ENCODE measurements at places on chromosomes 7 and 10.

- DNase-seq, result no peak
Measured at GRCh38 chr10:58674251-58674650, 161.6 kb downstream of the BICC1 start.

DNA sequence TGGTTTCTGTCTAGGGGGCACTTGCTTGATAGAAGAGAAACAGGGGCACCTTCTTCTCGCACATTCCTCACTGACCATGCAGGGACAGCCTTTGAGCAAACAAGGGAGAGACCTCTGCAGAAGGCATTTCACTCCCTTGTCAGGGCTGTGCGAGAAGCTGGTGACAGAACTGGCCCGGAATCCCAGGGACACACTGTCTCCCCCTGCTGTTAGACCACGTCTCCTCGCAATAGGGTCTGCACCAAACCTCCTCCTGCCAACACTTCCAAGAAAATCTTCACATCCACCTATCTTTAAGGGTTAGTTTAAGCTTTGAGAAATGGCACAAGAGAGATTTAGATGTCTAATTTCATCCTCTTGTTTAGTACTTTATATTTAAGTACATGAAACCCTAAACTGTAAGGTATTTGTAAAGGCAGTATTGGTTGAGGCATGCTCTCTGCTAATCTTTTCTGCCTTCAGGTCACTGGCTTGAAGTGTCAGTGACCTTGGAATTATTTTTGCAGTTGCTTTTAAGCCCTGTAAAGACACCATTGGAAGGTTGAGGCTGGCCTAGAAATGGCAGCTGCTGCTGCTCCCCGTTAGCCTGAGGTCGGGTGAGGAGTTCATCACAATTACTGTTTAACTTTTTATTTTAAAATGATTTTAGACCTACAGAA, 37.0 kb downstream of the RBM20 start:
- peak; percentile 48 for DNase-seq

GRCh38 chr7:125085084-125085483, 155.5 kb upstream of the POT1 start:
- DNase-seq, result no peak

DNA sequence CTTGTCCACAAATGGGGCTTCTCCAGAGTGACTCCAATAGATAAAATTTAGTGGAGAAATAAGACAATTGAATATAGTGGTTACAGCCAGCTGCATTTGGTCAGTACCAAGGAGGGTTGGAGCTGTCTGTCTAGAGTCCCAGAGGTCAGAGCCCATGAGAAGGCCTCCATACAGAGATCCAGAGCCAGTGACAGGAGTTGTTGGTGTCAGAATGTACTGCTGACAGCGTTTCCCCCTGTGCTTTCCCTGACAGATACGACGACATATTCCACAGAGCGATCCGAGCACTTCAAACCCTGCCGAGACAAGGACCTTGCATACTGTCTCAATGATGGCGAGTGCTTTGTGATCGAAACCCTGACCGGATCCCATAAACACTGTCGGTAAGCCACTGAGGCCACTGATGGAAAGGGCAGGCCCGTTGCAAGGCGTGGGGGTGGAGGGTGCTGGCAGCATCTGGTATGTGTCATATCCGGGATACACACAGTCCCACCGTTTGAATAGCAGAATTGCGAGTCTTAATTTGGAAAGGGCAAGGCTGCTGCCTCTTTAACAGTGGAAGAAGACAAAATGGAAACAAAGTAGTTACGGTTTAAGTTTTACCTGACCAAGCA, 483.6 kb downstream of the NRG3 start:
- DNase-seq, result no peak

DNA sequence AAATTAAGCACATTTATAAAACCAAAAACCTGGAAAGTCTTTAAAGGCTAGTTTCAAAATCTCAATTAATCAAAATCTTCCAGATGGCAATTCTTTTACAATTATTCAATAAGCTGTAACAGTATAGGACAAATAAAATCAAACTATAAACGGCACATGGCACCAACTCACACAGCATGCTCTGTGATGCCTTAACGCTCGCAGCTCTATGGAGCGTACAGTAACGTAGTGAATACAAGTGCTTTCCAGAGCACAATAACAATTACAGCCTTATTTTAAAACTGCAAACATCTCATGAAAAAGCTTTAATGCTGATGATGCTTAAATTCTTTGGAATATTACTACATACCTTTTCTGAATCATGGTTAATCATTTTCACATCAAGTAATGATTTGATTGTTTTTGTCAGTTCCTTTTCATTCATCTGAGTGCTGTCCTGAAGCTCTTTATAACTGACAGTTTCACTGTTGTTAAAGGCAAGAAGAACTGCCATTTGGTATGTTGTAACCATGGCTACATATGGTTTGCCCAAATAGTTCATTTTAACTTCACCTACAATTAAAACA, 74.2 kb downstream of the CUL2 start:
- DNase-seq, result no peak

DNA sequence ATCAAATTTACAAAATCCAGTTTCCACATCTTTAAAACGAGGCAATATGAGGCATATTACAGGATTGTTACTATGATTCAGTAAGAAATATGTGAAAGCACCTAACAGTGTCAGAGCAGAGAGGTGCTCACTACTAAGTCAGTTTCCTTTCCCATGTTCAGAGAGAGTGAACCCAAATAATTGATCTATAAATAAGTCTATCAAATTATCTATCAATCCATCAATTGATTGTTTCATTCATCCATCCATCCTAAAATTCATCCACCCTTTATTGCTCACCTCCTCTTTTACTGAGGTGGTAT, 340.8 kb downstream of the SUGCT start:
- DNase-seq, result no peak

GRCh38 chr7:132102942-132103341, 473.3 kb downstream of the PLXNA4 start:
- DNase-seq, result no peak

- DNase-seq, result peak; percentile 68
Measured at GRCh38 chr10:14560274-14560673, 214.4 kb downstream of the FAM107B start.

- DNase-seq, result no peak
Measured at GRCh38 chr10:70191161-70191971, 21.1 kb upstream of the SAR1A start.

DNA sequence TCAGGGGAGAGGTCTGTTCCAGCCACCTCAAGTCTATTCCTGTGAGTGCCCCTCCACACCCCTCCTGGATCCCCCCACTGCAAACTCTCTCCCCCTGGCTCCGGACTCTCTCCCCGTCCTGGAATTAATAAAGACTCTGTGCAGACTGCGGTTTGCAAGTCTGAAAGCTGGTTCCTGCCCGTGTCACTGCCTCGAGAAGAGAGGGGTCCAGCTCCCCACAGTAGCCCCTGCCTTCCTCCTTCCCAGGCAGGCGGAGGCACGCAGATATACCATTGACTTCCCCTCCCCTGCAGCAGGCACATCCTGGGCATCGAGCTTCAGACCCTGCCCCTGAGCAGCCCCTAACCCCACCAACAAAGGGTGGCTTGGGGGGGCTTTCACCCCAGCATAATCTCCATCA, 2.2 kb upstream of the ELN start:
- DNase-seq, result no peak

GRCh38 chr7:135755351-135755753, 6.7 kb upstream of the FAM180A start:
- no peak for DNase-seq

DNA sequence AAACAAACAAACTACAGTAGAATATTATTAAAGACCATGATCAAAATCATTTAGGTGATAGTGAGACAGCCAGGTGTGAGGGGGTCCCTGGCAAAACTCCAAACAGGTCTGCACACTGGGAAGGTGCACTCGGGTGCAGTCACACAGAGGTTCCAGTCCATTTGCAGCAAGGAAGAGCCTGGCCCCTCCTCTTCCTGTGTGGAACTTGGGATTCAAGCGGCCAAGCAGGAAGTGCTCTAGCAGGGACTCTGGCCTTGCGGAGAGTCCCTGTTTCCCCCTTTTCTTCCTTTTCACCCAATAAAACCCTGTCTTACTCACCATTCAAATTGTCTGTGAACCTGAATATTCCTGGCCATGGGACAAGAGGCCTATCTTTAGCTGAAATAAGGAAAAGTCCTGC, 181.8 kb downstream of the LRRTM3 start:
- no peak for DNase-seq

DNA sequence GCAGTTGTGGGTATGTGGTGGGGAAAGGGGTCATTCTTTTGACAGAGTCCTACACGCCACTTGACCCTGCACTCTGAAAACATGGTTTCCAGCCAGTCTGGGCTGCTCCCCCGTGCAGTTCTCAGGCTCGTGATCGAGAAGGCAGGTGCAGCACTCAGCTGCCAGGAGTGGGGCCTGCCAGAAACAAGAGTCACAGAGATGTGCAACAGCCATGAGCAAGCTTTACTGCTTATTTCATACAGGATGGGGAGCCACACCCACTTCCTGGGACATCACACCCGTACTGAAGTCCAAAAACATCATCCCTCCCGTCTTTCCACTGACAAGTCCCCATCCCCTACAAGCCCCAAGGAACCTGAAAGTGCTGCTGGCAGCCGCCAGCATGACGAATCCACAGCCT, 9.3 kb downstream of the ATG9B start:
- DNase-seq, result no peak

GRCh38 chr7:28536259-28536658, 123.9 kb downstream of the CREB5 start:
- no peak for DNase-seq

DNA sequence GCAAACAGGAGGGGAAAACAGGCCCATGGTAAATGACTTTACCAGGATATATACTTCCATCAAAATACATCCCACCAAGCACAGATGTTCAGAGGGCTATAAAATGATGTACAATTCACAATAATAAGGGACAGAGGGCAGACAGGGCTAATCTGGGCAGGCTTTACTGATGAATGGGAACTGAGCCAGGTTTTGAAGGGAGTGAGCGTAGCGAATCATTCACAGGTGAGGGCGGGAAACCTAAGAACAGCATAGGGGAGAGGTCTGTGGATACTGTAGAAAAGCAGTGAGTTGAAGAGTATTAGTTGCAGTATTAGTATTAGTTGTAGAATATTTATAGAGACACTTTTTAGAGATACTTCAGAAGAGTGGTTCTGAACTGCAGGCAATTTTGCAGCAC, 180.8 kb downstream of the JAZF1 start:
- no peak for DNase-seq

DNA sequence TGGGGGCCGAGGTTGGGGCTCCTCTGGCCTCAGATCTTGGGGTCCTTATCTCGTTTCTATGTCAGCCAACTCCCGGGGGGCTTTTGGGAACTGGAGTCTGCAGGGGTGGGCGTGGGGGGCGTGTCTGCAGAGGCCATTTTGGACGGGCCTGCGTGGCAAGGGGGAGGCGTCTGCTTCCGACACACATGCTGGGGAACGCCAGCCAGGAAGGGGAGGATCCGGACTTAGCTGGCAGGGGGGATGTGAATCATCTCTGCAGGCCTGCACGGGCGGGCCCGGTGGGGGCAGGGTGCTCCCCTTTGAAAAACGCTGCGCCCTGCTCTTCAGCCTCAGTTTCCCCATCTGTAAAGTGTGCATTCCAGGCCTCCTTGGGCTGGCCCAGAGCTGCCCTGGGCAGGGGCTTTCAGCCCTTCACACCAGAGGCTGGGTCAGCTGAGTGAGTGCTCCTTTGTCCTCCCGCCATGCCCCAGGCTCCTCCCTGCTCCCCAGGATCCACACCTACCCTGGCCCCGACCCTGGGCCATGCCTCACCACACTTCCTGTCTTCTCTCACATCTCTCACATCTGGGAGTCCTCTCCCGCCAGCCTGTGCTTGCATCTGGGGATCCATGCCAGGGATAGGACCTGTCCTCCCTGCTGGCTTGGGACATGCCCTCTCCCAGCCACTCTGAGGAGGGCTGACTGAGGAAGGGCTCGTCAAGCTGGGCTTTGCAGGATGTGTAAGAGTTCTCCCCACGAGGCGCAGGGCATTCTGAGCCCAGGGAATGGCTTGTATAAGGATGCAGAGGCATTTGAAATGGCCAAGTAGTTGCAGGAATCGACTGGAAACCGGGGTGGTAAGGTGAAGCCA, 172.6 kb upstream of the TNRC18 start:
- DNase-seq, result peak; percentile 87

DNA sequence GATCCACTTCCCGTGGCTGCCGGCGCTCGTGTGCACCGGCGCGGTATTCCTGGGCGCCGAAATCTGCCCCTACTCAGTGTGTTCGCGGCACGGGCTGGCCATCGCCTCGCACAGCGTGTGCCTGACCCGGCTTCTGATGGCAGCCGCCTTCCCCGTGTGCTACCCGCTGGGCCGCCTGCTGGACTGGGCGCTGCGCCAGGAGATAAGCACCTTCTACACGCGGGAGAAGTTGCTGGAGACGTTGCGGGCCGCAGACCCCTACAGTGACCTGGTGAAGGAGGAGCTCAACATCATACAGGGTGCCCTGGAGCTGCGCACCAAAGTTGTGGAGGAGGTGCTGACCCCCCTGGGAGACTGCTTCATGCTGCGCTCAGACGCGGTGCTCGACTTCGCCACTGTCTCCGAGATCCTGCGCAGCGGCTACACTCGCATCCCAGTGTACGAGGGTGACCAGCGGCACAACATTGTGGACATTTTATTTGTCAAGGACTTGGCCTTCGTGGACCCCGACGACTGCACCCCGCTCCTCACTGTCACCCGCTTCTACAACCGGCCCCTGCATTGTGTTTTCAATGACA, 1.3 kb downstream of the CNNM1 start:
- DNase-seq, result no peak

- no peak for DNase-seq
Measured at GRCh38 chr7:133633055-133633454, 380.2 kb downstream of the EXOC4 start.

- no peak for DNase-seq
Measured at GRCh38 chr7:66542528-66543269, 86.0 kb upstream of the KCTD7 start.

DNA sequence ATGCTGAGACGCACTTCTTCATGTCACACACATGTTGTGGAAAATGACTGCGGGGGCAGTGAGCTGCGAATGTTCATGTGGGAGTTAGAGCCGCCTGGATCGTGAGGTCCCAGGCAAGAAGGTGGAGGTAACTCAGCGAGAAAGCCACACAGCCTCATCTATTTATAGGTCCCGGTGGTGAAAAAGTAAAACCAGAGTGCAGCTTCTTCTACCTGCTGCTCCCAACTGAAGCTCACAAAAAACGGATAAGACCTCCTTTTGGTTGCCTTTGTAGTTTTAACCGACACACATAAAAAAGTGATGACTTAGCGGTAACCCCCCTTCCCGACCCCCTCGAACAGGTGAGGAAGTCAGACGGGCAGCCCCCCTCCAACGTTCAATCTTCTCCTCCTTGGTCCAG, 276.9 kb downstream of the GATA3 start:
- DNase-seq, result peak; percentile 26

DNA sequence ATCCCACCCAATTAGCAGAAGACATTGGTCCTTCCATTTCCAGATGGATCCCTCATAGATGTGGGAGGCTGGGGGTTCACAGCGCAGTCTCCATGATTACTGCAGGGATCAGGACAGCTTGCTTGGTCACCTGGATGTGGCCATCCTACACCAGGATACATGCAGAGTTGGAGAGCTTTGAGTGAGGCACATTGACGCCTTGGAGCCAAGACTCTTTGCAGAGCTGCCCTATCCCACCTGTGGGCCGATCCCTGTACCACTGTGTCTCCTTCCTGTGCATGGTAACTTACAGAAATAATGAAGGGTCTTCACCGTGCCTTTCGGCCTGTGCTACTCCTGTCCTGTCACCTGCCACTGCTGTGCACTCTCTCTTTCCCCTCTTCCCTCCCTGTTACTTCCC, 444.8 kb downstream of the GLRX3 start:
- no peak for DNase-seq

GRCh38 chr10:47254611-47255010, 45.4 kb upstream of the GDF10 start:
- DNase-seq, result no peak

GRCh38 chr10:47402641-47403301, 18.7 kb upstream of the ZNF488 start:
- DNase-seq, result no peak

Data from stimulated activated naive CD8-positive, alpha-beta T cell treated with anti-CD3 and anti-CD28 coated beads, Interleukin-15, Interleukin-2, amounts not matched to agents 100 U/mL and 50 U/mL, for 24 hours (primary cell).